ENCODE measurements at places on chromosomes 6 and 20. TPM values are rescaled to one million over a fixed set of nuclear protein-coding genes. Genes with fewer than 3 reads are reported as not detected.

The RFX6 gene
- total RNA-seq, result 2.0 TPM

The BANF2 gene
- not detected for total RNA-seq

The RIPPLY2 gene
- not detected for total RNA-seq

The CGA gene
- not detected for total RNA-seq

The BPIFB2 gene
- total RNA-seq, result not detected

The PPP1R3G gene
- 1.7 TPM for total RNA-seq

The HLA-DMA gene
- total RNA-seq, result 47.0 TPM

The CD109 gene
- 2.7 TPM for total RNA-seq

The HLA-DQA2 gene
- 2.5 TPM for total RNA-seq

The SMLR1 gene
- not detected for total RNA-seq

The CLPSL2 gene
- not detected for total RNA-seq

The SUMO4 gene
- total RNA-seq, result 8.2 TPM

The UBE2C gene
- total RNA-seq, result 24.8 TPM

The TRERF1 gene
- 8.2 TPM for total RNA-seq

The REM1 gene
- total RNA-seq, result not detected

The SRPK1 gene
- 97.2 TPM for total RNA-seq

The GPLD1 gene
- not detected for total RNA-seq

The EBF4 gene
- 3.6 TPM for total RNA-seq

The THBD gene
- 12.9 TPM for total RNA-seq

The ENPP5 gene
- total RNA-seq, result 1.7 TPM

The BPIFA1 gene
- total RNA-seq, result not detected

The SRMS gene
- not detected for total RNA-seq

The PRSS16 gene
- 37.1 TPM for total RNA-seq

The COL12A1 gene
- total RNA-seq, result 53.1 TPM

The TNXB gene
- 153 TPM for total RNA-seq

The LBP gene
- total RNA-seq, result not detected
